ENCODE measurements at places on chromosomes 5 and 9.

DNA sequence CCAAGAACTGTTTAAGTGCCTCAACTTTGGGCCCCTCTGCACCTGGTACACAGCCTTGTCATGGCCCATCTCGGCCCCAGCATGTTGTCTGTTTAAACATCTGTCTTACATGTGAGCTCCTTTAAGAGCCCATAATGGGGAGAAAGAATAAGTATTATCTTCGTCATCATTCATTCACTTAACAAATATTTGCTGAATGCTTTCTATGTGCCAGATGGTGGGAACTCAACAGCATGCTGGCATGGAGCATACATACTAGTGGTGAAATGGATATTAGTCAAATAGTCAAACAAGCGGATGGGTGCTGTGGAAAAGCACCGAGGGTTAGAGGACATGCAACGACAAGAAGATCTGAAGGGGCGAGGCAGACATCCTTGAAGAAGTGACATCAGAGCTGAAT is 54.5 kb downstream of the GABBR2 start:
- no peak for DNase-seq

GRCh38 chr9:82332018-82332773 is 343.6 kb downstream of the SPATA31D1 start:
- DNase-seq: no peak

DNA sequence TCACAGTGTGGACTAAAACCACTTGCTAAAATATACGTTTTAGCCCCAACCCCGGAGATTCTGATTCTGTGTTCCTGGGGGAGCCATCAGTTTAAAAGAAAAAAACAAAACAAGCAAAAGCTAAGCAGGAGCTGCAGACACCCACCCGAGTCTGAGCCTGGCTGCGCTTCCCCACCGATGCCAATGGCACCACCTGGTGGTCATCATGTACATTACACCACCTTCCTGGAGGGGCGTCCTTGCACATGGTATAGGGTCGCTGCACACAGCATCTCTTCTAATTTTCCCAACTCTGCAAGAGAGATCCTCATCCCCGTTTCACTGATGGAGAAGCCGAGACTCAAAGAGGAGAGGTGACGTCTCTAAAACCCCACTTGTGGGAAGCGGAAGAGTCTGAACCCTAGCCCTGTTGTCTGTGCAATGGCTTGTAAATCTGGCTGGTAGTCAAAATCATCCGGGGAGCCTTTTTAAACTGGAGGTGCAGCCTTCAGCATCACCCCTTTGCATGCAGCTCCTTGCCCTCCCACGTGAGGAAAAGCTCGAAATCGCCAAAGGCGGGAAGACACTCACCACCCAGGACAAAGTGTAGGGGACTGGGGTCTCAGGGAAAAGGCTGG is 23.1 kb upstream of the CNOT6 start:
- DNase-seq: peak; percentile 23

DNA sequence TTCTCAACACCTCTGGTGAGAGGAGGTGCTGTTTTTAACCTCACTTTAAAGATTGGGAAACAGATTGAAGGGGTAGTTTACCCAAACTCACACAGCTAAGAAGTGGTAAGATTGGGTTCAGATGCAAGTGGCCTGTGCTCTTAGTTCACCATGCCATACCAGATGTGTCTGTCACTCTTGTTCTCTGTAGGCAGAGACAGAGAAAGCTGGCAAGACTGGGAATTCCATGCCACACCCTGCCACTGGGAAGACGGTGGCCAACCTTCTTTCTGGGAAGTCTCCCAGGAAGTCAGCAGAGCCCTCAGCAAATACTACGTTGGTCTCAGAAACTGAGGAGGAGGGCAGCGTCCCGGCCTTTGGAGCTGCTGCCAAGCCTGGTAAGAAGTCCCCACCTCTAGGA is 11.0 kb downstream of the TCOF1 start:
- no peak for DNase-seq

GRCh38 chr9:115098226-115098965 is 19.6 kb downstream of the TNC start:
- DNase-seq: no peak

DNA sequence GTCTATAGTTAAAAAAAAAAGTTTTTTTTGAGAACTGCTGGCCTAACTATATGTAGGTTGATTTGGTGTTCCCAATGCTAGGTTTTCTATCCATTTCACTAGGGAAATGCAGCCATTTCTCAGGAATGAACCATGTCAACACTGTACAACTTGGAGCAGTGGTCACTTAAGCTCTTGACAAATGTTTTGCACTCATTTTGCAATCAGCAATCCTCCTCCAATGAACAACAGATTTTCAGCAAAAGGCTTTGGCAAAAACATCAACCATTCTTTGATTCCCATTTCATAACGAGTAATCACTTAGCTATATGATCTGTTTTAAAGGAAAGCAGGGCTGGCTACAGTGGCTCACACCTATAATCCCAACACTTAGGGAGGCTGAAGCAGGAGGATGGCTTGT is 17.9 kb downstream of the STRBP start:
- no peak for DNase-seq

DNA sequence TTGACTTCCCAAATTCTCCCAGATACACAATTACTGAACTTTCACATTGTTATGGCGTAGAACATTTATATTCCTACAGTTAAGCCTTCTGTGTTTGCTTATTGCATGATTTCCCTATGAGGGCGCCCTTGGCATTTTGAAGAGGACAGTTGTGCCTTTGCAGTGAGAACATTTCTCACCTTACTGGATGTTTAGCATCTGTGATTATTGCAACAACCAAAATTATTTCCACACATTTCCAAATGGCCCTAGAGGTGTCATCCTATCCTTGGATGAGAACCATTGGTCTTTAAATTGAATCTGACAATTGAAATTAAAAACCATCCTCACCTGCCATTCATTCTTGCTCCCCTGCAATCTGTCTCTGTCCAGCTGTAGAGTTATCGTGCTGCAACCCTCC is 104.0 kb downstream of the MAMDC2 start:
- DNase-seq: no peak

GRCh38 chr5:149154650-149155049 is 13.4 kb downstream of the ABLIM3 start:
- DNase-seq: no peak

DNA sequence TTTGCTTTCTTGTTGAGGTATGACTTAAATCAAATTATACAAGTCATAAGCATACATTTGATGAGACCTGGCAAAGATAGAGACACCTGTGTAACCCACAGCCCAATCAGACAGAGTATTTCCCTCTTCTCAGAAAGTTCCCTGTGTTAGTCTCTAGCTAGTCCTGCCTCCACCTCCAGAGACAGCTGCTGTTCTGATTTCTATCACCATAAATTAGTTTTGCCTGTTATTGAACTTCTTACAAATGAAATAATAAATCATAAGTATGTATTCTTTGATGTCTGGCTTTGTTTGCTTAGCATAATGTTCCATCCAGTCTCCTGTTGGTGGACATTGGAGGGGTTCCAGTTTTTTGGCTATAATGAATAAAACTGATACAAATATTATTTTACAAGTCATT is 194.5 kb downstream of the ICE1 start:
- no peak for DNase-seq

DNA sequence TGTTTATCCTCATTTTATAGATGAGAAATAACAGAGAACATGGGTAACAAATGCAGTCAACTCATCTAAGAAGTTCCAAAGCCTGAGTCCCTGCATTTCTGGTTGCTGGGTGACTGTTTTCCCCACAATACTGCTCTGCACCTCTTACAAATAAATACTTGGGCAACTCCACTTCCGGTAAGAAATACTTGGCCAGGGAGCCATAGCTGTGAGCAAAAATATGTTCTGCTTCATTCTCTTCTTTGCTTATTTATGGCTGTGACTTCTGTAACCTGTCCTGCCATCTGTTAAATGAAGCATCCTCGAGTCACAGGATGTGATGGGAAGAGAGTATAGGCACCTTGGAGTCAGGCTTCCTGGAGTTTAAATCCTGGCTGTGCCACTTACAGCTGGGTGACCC is 49.9 kb downstream of the GDNF start:
- DNase-seq: no peak

DNA sequence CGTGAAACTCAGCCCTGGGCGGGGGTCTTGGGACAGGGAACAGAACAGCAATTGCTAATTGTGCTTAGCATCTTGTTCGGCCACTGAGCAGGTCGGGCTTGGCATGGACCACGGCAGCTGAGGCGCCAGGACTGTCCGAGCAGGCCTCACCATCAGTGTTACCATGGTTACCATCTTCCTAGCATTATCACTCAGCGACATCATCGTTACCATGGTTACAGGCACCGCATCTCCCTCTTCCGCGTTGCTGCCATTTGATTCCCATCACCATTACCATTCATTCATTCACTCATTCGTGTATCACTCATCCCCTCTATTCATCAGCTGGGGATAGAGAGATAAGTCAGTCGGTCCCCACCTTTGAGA is 81.0 kb upstream of the ZBTB43 start:
- DNase-seq: no peak

DNA sequence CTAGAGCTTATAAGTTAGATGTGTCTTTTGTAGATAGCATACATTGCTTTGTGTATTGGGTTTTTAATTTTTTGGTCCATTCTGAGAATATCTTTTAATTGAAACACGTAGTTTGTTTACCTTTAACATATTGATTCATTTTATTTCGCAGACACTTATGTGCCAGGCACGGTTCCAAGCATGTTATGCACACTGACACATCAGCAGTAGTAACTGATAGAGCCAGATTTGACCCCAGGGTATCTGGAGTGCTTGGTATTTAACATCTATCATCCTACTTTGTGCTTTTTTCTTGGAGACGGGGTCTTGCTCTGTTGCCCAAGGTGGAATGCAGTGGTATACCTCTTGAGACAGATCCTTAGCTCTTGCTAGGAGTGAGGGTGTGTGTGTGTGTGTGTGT is 71.9 kb downstream of the USP20 start:
- DNase-seq: no peak

DNA sequence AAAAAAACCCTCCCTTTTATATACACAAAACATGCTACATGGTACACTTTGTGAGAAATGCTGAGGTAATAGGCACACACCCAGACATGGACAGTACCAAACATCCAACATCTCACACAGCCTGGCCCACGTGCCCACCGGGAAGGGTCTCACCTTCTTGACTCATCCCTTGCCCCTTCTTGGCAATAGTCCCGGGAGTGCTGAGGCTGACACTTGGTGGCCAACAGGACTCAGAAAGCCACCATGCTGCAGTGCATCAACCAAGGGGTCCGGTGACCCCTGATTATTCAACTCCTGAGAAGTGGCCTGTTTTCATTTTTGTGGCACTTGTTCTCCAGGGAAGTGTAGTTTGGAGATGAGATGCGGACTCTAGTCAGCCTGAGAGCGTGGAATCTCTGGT is 35.0 kb downstream of the ANGPTL2 start:
- no peak for DNase-seq

DNA sequence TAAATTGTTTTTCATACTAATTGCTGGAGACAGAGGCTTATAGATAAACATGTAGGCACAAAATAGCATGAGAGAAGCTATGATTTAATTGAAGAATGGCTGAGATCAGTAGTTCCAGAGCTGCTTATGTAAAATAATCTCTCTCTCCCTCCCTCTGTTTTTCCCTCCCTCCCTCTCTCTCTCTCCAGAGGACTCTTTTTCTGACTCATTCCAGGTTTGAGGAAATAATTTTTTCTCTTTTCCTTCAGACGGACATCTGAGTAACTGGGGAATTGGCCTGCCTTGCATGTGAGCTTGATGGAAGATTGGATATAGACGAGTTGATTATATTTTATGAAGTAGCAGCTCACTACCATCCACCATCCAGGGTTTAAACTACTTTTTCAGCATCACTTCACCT is 35.5 kb downstream of the KCTD16 start:
- no peak for DNase-seq

DNA sequence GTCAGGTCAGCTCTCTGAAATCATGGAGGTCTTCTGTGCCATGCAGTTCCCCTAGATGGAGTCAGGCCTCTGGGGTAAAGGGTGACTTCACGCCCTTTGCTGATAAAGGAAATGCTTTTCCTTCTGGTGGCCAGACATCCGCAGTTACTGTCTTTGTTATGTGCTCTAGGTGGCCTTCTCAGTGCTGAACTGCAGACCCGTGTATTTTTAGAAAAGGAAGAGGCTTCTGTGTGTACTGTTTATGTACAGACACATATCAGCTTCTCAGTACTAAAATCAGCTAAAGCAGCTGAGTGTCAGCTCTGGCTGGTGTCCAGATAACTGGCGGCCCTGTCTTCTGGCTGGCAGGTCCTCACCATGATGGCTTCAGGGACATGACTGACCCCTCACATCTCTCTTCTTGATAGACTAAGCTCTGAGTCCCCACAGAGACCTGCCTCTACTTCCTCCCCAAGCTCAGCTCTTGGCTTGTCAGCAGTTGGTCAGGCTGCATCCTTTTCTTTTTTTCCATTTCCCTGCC is 75.3 kb downstream of the ARHGAP26 start:
- DNase-seq: no peak

DNA sequence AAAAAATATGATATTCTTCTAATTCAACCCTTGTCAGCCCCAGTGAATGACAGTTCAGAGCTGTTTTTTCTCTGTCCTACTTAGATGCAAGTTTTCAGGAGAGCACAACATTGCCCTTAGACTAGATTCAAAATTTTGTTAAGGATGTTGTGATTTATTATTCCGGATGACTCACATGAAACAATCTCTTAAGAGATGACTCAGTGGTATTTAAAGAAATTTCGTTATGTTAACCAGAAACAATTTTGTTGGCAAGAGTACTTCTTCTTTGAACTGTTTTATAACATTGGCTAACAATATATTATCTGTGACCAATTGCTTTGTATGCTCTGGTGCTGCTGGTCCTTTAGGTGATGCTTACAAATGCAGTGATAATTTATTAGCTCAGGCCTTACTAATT is 132.0 kb downstream of the IZUMO3 start:
- no peak for DNase-seq

DNA sequence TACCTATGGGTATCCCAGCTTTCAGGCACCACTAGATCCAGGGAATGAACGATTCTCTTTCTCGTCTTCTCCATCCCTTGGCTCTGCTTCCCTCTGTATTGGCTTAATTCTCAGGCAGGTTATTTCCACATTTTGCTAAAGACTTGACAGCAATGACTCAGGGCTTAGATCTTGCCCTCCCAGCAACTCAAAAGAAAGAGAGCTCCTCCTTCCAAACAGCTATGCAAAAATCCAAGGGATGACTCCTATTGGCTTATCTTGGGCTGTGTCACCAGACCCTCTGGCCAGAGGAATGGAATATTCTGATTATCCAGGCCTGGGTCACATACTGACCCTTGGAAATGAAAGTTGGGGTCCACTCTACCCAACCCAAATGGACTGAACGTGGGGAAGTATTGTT is 270.2 kb downstream of the NTRK2 start:
- no peak for DNase-seq

DNA sequence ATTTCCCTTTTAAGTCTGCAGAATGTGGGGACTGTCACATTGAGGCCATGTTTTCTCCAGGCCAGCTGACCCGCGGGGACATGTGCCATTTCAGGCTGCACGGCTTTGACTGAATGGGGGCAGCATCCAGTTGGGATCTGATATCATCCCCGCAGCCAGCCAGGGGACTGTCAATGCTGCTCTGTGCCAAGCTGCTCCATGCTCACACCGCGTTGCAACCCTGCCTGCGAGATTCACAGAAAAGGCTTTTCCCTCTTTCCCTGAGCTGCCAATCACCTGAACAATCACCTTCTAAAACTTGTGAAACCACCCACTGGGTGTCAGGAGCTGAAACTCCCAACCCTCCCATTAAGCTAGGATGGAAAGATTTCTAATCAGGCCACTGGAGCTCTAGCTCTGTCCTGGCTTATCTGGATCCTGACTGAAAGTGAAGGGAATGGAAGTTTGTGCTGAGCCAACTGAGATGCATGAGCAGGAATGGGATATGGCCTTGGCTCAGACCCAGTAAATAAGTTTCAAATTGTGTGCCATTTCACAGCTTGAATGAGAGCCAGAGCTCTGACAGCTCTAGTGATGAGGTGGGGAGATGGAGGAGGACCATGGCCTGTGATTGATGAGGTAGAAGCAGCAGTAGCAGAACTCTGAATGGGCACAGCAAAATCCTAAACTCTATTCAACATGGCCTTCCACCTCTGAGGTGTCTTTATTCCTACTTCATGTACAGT is 34.5 kb upstream of the ZNF366 start:
- no peak for DNase-seq

All from stimulated activated CD8-positive, alpha-beta memory T cell treated with anti-CD3 and anti-CD28 coated beads, Interleukin-7, amount 100 ng/mL, for 1 hour (primary cell).